CMK (cell line): ENCODE measurements at places on chromosomes 2 and 18.
A peak's percentile ranks its signal among the peaks of the same experiment; 100 is the strongest.

- no peak for DNase-seq
These were observed 8.0 kb downstream of the HAAO start for GRCh38 chr2:42784204-42784880.

DNA sequence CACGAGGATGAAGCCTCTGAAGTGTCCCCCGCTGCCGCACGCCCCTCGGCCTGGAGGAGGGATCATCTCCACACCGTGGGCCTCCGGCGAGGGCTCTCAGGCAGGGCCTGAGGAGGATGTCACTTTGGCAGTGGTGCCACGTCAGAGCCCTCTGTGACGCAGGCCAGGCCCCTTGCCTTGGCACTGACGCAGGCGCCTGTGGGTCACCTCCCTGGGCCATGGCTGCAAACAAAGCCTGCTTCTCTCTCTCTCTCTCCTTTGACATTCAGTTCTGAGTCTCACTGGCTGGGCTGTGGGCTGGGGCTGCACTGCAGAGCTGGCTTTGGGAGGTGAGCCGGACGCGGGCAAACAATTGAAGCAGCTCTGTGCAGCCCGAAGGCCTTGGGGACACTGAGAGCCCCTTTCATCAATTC lies 273.7 kb downstream of the TWIST2 start:
- DNase-seq, result no peak

DNA sequence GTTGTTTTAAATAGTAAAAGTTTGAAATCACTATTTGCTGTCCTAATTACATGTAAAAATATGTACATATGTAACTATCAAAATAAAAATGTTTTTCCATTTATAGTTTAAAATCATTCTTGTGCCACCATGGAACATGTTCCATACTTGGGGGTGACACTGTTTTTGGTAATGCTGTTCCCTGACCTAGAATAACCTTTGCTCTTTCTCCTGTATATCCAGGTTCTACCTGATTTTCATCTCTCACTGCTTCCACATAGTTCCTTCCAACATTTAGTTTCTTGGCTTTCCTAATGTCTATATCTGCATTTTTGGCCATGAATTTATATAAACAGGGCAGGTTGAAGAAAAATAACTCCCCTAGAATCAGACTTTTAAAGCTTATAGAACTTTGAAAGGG lies 2.5 kb downstream of the SPOPL start:
- DNase-seq, result no peak

DNA sequence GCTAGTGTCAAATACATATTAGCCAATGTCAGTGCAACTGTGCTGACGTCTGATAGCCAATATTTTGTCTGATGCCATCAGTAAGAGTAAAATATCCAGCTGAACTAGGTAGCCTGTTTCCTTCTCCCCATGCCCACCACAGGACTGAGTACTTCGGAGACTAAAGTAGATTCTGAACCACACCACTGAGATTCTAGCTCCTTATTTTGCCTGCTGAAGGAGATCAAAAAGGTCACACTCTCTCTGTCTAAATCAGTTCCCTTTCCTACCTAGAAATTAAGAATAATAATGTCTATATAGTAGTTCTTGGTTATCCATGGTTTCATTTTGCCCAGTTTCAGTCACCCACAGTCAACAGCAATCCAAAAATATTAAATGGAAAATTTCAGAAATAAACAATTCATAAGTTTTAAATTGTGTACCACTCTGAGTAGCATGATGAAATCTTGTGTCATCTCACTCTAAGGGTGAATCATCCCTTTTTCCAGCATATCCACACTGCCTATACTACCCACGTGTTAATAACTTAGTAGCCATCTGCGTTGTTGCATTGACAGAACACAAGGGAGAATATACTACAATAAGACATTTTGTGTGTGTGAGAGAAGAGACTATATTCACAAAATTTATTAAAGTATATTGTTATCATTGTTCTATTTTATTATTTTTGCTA lies 1043.3 kb upstream of the PIK3C3 start:
- no peak for DNase-seq

- no peak for DNase-seq
These were observed 167.7 kb downstream of the TXNL1 start for GRCh38 chr18:56470406-56471351.

DNA sequence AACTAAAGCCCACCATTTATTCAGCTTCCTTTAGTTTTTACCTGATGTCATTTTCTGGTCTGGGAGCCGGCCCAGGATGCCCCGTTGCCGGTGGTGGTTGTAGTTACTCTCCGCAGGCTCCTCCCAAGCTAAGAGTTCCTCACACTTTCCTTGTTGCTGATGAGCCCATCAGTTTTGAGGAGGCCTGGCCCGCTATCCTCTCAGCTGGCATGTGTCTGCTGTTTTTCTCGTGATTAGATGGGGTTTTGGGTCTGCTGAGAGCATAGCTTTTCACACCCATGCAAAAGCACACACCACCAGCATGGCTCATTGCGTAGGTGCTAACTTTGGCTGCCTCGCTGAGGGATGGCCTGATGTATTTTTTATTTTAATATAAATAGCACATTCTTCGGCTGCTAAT lies 72.1 kb downstream of the PSMG2 start:
- DNase-seq, result no peak

DNA sequence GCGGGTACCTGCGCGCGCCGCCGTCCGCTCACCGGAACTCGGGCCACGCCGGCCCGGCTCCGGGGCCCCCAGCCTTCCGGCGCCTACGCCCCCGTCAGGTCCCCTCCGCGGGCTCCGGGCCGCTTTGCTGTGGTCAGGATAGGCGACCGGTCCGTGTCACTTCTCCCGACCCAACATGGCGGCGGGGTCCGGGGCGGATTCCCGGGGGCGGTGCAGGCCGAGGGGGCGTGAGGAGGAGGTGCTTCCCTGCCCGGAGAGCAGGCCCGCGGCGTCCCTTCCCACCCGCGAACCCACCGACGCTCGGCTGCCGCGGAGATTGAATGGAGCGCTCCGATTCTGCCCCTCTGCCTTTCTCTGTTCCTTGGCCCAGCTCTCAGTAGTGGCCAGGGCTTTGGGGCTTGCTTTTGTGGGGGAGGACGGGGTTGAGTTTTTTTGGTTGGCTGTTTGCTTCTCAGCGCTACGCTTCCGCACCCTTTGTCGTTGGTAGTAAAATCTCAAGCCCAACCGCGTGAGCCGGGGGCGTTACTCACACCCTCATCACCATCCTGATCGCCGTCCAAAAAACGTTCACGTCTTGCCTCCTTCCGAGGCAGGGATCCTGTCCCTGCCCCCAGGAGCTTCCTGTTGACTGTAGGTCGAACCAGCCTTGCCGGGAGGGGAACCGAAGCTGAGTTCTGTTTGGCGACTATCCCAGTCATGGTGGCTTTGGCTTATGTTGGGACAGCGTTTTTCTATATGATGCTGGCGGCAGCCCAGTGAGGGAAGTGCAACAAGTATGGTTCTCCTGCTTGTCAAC lies 532 bp upstream of the YES1 start:
- peak; percentile 66 for DNase-seq

DNA sequence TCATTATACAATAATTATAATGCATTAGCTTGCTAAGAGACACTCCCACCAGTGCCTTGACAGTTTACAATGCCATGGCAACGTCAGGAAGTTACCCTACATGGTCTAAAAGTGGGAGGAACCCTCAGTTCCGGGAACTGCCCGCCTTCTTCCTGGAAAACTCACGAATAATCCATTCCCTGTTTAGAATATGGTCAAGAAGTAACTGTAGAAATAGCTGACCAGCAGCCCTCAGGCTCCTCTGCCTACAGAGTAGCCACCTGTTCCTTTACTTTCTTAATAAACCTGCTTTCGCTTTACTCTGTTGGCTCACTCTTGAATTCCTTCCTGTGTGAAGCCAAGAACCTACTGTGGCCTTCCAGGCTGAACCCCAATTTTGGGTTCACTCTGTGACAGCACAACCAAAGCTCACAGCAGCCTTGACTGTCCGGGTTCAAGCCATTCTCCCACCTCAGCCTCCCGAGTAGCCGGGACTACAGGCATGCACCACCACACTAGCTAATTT lies 20.0 kb upstream of the PTPN2 start:
- DNase-seq, result peak; percentile 58

GRCh38 chr2:180227461-180227860 lies 220.4 kb upstream of the CWC22 start:
- no peak for DNase-seq

- no peak for DNase-seq
These were observed 60.6 kb downstream of the SEMA4F start for GRCh38 chr2:74714691-74715080.

GRCh38 chr2:206289391-206289790 lies 14.9 kb downstream of the ZDBF2 start:
- no peak for DNase-seq

GRCh38 chr18:31648966-31649429 lies 35.4 kb downstream of the B4GALT6 start:
- no peak for DNase-seq

- no peak for DNase-seq
These were observed 22.1 kb upstream of the COL6A3 start for GRCh38 chr2:237435844-237436587.

DNA sequence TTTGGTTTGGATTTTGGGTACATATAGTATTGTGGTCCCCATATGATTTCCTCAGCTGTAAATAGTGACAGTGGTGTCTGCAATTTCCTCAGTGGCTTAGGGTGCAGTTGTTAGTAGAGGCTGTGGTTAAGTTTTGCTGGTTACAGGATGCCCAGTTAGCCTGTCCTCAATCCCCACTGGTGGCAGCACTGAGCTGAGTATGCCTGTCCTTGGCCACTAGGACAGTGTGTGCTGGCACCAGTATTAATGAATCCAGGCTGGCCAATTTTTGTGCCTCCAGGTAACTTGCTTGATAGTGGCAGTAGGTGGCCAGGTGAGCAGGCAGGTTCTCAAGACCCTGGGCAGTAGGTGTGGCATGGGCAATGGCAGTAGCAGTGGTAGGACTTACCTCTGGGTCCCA lies 973.1 kb downstream of the TMEM182 start:
- no peak for DNase-seq

- no peak for DNase-seq
These were observed 358.9 kb downstream of the TNS1 start for GRCh38 chr2:217643789-217644301.

DNA sequence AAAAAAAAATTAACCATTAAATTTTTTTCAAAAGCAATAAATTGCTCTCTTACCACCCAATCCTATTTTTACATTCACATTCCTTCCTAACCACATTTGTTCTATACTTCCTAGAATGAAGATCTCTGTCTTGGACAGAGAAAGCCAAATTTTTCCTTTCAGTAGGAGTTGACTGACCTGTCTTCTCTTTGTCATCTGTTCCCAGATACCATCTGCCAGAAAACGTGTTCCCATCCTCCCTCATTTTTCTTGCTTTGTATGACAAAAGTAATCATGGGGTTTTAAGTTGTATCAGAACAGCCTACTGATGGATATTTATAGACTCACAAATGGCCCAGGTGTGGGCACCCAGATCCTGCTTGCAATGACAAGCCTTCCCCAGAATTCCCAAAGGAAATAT lies 182.1 kb downstream of the CYP26B1 start:
- no peak for DNase-seq

DNA sequence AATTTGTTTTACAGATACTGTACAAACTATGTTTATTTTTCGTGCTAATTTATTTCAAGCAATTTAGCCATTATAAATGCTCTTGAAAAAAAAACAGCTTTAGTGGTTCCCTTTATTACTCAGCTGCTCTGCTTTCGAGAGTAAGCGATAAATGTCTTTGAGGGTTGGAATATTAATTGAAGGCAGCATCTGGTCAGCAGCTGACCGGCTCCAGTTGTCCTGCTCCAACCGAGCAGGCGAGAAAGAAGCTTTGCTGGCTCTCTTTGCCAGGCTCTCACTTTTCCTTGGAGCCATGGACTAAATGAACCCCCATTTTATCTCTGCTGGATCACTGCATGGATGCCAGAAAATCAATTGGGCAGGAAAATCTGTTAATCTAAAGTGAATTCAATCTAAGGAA lies 147.4 kb downstream of the LNPK start:
- DNase-seq, result no peak

- no peak for DNase-seq
These were observed 16.6 kb downstream of the SP110 start for GRCh38 chr2:230203110-230203676.

GRCh38 chr2:13128139-13128538 lies 411.4 kb downstream of the TRIB2 start:
- no peak for DNase-seq

DNA sequence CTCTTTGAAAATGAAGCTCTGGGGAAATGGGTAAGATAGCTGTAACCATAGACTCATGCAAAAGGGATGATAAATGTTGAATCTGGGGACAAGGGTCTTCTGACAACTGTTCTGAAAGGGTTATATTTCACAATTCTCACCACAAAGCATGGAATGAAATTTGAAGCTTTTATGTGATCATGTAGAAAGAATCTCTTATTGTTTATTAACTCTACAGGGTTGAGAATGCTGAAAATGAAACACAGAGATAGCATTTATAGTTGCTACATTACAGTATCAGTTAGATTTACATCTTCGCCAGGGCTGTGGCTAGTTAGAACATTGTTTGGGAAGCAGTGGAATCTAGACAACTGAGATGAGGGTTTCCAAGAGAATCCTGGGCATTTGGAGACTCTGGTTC lies 97.4 kb upstream of the LHCGR start:
- DNase-seq, result no peak

GRCh38 chr2:229445501-229446211 lies 174.6 kb upstream of the PID1 start:
- DNase-seq, result no peak

DNA sequence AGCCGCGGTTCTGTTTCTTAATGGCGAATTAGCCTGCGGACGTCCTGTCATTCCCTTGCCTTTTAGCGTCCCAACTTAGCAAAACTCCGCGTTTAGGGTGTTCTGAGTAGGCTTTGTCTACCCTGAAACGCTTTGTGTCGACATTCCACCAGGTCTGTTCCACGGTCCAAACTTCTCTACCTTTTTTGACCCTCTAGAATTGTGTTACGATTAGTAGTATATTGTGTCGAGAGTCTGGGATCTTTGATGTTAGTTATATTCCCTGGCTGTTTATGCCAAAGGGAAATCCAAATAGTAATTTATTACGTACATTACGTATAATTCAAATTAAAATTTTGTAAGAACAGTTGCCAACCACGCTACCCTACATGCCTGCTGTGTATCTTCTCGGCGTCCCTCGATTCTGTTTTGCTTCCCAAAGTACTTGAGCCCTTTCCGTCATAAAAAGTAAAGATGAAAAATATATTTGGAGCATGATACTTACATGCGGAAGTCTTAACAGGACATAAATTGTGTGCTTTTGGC lies 495 bp upstream of the TTC32 start:
- no peak for DNase-seq

DNA sequence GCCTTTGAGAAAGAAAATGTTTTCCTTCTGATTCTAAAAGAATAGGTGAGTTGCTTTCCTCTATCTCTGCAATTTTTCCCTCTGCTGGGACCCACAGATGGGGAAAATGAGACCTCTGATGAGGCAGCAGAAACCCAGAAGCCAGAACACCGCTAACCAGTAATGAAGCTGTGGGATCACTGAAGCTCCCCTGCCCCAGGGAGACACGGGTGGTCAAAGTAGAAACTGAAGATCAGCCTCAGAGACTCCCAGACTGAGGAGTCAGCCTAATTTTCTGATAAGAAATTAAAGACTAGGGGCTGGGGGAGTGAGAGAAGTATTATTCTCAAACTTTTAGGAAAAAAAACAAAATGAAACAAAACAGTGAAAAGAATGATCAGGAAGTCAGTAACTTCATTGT lies 30.1 kb downstream of the CD8B start:
- DNase-seq, result no peak

GRCh38 chr2:25315316-25315680 lies 26.4 kb downstream of the DNMT3A start:
- DNase-seq, result no peak
